ENCODE measurements at places on chromosomes 12 and 14. TPM values are rescaled to one million over a fixed set of nuclear protein-coding genes. Genes with fewer than 3 reads are reported as not detected.

The RNF212B gene
- total RNA-seq, result not detected

The CCDC184 gene
- 0.34 TPM for total RNA-seq

The CD27 gene
- 89.8 TPM for total RNA-seq

The SERPINA10 gene
- total RNA-seq, result not detected

The OAS2 gene
- total RNA-seq, result 34.9 TPM

The CACNB3 gene
- total RNA-seq, result 1.7 TPM

The DHRS4 gene
- total RNA-seq, result 19.4 TPM

The FAM186B gene
- 0.37 TPM for total RNA-seq

The PRB2 gene
- total RNA-seq, result not detected

The PRIMA1 gene
- not detected for total RNA-seq

DNA sequence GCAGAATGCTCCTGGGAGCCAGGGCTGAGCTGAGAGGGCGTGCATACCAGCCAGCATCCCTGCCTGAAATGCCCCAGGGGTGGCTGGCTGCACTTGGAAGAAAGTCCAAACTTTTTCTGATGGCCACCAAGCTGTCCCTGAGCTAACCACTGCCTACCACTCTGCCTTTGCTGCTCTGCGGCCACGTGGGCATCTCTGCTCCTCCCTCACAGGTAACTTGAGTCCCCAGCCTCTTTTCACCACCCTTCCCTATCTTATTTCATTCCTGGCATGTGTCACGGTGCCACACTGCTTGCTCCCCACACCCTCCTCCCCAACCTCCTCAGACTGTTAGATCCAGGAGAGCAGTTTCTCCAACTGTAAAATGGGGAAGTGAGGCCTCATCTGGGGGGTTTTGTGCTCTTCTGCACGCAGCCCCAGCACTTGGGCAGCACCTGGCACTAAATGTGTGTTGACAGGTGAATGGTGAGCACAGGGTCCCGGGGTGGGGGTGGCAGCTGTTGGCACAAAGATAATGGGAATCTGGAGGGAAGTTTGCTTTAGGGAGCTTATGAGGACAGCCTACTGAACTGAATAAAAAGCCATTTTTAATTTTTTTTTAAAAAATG, 113.0 kb downstream of the GLT1D1 start:
- no peak for DNase-seq

GRCh38 chr12:131895640-131896079, 1.2 kb downstream of the ULK1 start:
- DNase-seq, result no peak

DNA sequence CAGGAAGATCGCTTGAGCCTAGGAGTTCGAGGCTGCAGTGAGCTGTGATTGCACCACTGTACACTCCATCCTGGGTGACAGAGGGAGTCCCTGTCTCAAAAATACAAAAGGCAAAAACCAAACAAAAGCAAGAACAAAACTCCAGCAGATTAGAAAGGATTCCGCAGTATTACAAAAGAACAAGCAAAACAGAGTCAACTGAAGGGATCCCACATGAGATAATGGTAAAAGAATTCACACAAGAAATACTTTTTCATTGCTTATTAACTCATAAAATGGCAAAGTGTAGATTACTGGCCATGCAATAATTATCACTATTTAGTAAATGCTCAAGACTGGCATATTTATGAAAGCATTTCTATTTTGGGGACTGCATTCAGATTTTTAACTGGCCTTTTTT, 35.4 kb downstream of the BEST3 start:
- no peak for DNase-seq

- DNase-seq, result no peak
Measured at GRCh38 chr14:74241652-74242017, 2.4 kb downstream of the VSX2 start.

GRCh38 chr12:28610401-28611114, 420.3 kb downstream of the CCDC91 start:
- no peak for DNase-seq

GRCh38 chr14:39219075-39219499, 14.6 kb upstream of the MIA2 start:
- DNase-seq, result no peak

DNA sequence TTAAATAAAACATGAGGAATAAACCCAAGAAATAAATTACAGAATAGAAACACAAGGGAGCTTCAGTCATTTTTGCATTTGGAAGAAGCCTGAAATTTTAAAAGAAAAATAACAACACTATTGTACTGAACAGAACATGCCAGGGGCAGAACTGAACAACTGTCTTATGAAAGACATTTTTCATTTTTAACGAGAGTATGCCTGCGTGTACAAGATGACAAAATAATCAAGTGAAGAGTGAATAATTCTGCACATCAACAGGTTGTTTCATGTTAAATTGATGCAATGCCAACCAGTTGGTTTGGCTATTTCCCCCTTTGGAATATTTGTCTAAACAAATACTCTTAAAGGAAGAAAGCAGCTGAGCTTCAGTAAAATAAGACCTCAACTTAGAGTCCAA, 103.3 kb upstream of the BTG1 start:
- no peak for DNase-seq

DNA sequence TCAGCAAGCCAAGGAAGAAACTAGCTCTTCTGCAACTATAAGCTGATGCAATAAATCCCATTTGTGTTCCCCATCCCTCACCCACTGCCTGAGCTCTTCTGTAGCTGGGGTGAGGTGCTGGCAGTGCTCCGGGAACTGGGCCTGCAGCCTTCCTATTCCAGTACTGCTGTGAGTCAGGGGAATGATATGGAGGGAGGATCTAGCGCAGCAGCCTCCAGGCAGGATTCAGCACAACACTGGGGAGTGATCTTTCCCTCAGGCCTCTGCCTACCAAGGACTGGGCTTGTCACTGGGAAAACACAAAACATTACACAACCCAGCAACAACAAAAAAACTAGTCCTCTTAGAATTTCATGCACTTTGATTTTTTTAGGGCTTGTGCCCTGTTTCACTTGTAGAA, 58.7 kb downstream of the ST8SIA1 start:
- DNase-seq, result no peak
